GM12891 (cell line): ENCODE measurements at places on chromosomes 5 and 9.

DNA sequence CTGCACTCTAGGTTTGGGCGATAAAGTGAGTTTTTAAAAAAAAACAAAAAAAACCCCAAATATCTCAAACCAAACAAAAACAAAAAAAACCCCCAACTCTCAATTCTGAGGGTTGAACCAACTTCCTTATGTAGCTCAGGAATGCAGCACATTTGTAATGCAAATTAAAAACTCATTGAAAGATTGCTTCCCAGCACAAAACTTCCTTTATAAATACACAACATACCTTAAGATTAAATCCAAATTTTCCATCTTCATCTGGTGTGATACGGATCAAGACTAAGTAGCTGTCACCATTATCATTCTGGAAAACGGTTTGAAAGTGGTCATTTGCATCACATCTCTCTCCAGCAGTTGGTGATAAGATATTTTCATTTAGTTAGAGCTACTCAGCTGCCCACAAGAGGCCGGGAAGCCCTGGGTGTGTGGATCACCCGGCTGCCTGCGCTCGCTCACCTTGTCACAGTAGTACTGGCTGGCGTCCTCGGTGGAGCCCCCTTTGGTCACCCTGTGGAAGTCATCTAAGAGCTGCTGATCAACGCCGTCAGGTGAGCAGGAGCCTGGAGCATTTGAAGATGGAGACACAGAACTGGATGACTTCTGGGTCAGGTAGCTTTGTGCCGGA is 88.2 kb downstream of the PTPN3 start:
- DNase-seq = no peak

DNA sequence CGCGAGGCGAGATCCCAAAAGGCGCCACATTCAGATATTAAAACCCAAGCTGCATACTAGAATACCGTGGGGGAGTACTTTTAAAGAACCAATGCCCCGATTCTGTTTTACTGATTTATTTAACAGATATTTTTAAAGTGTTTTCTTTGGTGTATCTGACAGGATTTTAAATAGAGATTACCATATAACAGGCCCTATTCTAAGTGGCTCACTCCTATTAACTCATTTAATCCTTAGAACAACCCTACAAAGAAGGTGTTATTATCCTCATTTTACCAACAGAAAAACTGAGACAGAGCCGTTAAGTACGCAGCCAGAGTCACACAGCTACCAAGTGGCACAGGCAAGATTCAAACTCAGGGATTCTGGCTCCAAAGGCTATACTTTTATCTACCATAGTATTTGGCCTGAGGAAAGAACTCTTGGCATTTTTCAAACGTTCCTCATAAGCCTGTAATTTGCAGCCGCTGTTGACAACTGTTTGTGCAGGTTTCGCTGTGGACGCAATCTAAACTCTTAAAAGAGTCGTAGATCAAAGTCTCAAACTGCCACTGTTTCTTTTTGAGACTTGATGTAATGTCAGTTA is 550 bp upstream of the TMEM245 start:
- no peak for DNase-seq

GRCh38 chr5:78783434-78784130 is 135.0 kb upstream of the LHFPL2 start:
- DNase-seq = no peak

- DNase-seq = no peak
These were observed 153.2 kb downstream of the NTRK2 start for GRCh38 chr9:84822589-84823233.

- DNase-seq = no peak
These were observed 66.0 kb upstream of the GNA14 start for GRCh38 chr9:77714077-77714549.

DNA sequence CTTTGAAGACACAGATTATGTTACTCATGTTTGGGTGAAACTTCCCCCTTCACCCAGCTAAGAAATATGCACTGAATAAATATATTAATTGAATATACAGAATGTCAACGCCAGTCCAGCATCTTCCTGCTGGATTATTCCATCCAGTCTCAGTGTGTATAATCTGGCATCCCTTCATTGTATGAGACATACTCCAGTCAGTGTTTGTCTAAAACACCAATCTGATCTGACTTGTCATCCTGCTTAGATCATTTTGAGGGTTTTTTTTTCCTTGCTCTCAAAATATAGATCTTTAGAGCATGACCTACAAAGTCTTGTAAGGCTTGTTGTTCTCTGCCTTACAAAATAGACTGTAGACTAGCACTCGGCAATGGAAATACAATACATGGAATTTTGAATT is 195.1 kb downstream of the SMARCA2 start:
- no peak for DNase-seq

- no peak for DNase-seq
These were observed 15.8 kb downstream of the MINAR2 start for GRCh38 chr5:129763651-129764050.

DNA sequence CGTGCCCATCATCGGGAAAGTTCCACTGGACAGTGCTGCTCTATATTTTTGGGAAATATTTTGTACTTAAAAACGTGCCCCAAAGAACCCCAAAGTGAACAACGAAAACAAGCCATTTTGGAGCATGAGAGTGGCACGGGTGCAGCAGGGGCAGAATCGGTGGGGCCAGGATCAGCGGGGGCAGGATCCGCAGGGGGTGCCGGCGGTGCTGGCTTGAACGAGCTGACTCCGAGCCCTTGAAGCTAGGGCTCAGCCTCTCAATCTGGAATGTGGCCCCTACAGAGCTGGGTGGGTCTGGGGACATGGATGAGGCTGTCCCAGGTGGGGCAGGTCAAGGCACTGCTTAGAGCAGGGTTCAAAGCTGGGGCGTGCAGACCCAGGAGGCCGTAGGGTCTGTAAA is 104.7 kb upstream of the COL5A1 start:
- no peak for DNase-seq

DNA sequence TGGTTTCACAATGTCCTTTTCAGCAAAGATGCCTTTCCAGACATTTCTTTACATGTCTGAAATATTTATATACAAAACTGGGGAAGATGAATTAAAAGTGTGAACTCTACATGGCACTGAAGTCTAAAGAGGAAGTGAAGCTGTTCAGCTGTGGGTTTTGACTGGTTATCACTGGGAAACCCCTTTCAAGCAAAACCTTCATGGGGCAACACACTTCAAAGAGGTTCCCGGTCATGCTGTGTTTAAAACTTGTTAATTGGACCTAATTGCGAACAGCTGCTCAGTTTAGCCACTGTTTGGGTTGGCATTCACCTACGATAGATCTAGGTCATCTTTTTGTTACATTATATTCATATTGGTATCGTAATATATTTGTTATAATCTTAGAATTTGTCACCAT is 20.0 kb upstream of the GDNF start:
- peak; percentile 35 for DNase-seq
